ENCODE measurements at places on chromosomes 1 and 21.

DNA sequence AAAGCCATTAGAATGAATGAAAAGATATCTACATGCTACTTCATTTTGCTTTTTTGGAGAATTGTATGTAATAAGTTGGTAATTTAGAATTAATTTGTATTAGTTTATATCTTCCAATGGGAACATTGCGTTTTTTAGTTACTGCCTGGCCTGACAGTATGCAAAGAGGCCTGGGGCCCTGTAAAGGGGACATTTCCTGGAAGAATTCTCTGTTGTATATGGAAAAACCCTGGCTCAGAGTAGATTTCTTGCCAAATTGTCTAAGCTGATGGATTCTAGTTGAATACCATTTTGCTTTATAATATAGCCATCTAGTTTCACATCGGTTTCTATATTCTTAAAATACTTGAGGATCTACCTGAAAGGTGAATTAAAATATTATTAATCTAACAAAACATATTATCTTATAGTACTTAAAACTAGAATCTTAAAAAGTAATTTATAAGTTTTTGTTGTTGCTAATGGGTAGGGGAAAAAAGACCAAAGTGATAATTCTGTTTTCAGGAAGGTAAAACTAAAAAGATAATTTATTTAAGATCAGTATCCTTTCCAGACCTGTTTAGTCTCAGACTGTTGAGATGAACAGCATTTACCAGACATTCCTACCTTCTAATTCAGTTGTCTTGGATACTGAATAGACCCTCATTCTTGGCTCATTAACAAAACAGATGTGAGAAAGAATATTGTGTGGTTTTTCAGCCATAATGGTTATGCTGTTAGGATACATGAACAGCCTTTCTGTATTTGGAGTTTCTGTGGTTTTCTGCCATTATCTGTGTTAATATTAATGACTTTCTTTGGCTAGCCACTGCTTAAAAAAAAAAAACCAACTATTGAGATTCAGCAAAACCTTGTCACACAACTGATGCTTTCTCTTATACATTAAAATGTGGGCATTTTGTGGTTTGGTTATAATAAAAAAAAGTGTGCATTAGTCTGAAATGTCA, 4.8 kb downstream of the AGO3 start:
- DNase-seq: no peak

- DNase-seq: peak; percentile 89
Observed at GRCh38 chr1:16078925-16079656, 5.6 kb upstream of the FAM131C start.

GRCh38 chr21:17758683-17759082, 60.5 kb downstream of the C21orf91 start:
- no peak for DNase-seq

DNA sequence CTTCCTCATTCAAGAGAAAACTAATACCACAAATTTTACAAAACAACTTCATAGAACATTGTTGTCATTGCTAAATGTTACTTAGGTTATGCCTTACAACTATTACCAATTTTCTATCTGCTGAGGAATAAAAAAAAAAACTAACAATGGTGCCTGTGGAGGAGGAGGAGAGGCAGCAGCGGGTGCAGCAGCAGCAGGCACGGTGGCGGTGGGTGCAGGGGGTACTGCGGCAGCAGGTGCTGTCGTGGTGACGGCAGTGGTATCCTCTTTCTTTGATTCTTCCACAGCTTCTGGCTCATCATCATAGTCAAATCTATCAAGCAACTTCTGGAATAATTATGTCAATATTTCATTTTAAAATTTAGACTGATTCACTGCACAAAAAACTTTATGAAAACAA, 35.5 kb downstream of the SCAF4 start:
- DNase-seq: no peak

- DNase-seq: no peak
Observed at GRCh38 chr21:36587388-36587787, 107.5 kb upstream of the CLDN14 start.

DNA sequence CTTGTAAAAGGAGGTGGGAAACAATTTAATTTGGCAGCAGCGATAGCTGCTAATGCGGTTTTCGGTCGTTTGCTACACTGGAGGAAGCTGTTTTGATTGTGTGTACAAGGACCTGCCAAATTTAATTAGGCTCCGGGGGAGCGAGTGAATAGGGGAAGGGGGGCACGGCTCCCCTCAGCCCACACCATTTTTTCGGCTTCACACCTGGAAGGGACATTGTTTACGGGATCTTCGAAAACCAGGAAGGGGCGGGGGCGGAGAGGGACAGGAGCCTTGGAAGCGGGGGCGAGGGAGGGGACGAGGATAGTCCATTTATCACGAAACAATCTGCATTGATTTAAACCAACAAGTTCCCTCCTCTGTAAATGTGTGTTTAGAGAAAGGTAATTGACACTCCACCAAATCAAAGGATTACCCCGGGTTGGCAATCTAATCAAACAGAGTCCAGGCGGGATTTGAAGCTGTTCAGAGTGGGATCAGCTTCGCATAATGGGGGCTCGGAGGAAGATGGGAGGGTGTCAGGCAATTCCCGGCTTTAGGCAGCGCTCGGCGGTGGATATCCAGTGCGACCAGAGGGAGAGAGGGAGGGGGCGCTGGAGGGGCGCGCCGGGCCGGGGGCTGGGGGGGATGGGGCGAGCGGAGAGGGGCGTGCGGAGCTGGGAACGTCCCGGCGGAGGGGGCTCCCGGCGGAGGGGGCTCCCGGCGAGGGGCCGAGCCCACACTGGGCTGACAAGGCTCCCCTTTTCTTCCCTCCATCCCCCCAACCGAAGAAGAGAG, 9.8 kb downstream of the PAX7 start:
- DNase-seq: peak; percentile 60

- DNase-seq: no peak
Observed at GRCh38 chr1:74641876-74642275, 31.7 kb downstream of the ERICH3 start.

DNA sequence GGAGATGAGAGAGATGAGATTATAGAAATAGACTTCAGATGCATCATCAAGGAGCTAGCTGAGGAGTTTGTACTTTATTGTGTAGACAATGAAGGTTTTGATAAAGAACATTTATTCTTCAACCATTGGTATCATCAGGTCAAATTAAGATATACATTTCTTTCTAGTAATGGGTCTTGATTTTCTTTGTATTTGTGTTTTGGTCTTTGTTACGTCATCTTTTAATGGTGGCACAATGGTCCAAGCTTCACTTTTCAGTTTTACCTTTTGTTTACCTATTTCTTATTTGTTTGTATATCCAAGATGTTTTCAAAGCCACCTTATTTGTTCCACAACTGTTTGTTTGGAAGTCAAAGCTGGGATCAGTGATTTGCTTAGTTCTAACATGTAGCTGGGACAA, 44.5 kb downstream of the PTGFR start:
- DNase-seq: no peak

DNA sequence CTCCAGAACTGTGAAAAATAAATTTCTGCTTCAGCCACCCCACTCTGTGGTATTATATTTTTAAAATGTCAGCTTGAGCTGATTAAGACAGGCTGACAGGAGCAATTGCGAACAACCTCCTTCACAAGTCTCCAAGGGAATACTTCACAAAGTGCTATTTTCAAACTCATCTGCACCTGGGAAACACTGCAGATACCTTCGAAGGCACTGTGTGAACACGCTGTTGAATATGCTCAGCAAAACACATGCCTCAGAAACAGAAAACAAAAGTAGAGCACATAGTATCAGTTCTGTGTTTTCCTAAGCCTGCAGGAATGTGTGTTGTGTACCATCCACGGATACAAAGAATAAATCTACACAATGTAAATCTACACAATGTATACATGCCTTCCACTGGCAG, 10.6 kb downstream of the TSPAN2 start:
- DNase-seq: no peak

GRCh38 chr1:245997471-245998258, 509.4 kb downstream of the SMYD3 start:
- no peak for DNase-seq

- no peak for DNase-seq
Observed at GRCh38 chr1:30599721-30600120, 123.7 kb downstream of the MATN1 start.

DNA sequence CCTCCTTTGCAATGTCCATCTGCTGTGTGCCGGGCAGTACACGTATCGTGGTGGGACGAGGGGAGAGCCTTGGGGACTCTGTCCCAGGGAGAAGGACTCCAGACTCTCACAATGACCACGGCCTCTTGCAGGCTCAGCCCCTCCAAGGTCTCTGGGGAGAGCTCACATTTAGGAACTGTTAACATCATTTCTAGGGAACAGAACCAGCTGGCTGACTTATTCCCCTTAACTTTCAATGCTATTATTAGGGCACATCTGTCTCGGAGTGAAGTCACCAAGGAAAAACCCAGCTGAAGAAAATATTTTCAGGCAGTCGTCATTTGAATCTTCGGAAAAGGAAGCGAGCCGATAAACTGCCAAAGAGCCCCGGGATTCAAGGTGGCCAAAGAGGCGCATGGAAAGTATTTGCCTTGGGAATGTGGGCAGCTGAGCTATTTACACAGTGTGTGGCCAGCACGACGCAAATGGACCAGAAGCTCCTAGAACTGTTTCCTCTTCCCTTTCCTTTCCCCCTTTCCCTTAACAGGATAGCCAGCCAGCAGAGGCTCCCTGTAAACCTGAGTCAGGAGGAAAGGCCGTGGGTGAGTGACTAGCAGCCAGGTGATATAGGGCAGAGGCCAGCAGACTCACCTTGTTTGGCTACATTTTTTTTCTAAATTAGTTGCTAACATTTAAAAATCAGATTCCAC, 74.5 kb downstream of the ITPKB start:
- no peak for DNase-seq

DNA sequence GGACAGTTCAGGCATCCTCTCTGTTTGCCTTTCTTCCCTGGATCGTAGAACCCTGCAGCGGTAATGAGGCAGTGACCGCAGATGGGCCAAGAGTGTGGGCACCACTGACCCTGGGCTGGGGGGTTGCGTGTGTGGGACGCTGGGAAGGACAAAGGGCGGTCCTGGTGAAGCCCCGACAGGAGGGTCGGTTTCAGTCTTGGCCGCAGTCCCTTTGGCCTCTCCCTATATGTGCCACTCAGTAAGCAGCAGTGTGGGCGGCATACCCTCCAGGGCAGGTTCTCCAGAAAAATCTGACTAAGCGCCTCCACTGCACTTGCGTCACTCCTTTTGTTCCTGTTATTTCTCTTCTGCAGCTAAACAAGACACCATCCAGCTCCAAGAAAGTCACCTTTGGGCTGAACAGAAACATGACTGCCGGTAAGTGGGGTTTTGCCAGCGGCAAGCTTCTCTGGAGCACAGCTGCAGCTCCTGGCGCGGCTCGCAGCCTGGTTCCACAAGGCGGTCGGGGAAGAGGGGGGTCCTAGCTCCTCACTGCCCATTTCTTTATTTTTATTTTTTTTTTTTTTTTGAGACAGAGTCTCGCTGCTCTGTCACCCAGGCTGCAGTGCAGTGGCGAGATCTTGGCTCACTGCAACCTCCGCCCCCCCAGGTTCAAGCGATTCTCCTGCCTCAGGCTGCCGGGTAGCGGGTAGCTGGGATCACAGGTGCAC, 27.7 kb upstream of the PDXK start:
- no peak for DNase-seq

DNA sequence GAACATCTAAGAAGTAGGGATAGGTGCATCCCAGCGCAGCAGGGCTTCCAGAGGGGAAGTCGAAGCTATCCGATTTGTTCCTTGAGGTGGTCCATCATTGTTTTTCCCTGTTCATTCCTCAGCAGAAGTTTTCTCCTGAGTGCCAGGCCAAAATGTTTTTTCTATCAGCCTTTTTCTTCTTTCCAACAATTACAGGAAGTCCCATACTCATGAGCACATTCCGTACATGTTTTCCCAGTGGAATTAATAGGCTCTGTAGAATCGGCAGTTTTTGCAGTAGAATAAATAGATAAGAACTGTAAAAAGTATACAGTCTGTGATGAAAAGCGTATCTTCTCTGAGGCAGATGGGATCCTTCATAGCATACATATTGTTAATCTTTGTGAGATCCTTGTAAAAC, 24.8 kb downstream of the CD101 start:
- DNase-seq: no peak

DNA sequence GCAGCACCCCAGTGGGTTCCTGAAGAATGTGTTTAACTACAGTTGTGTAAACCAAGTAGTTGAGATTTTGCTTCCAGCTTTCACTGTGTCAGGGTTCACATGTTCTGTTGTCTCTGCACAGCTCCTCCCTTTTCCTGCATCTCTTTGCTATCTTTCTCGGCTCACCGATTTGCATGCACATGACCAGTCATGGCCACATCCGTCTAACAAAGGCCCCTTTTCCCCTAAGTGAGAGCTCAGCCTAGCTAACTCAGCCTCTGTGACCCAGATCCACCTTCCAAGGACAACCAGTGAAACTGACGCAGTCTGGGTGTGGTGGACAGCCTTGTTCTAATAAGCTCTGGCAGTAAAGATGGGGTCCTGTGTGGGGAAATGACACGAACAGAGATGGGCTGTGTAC, 101.1 kb downstream of the ZP4 start:
- DNase-seq: no peak

DNA sequence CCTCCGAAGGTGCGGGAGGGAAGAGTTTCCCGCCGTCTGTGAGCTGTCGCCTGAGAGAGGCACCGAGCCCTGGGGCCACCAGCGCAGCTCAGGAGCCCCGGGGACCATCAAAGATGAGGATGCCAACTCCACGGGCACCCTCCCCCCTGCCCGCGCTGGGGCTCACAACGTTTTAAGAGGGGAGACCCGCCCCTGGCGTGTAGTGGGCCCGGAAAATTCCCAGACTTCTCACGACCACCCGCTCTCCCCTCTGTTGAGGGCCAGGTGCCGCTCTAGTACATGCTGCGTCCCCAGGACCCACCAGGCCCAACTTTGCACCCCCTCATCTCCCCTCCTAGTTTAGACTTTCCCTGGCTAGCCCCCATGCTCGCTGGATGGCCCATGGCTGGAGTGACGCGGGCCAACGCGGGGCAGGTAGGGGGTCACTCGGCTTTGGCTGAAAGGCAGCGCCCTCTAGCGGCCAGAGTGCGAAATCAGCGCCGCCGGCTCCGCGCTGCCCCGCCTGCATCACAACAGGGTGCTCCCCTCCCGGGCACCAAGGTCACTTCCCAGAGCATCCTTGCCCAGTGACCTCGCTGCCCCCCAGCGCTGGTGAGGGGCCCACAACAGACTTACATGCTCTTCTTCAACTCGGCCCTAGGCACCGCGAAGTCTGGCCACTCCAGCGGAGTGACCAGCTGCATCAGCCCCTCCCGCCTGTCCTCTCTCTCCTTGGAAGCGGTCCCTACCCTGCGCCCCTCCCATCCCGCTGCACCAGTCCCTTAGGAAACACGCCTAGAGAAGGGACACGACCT, 1.8 kb downstream of the CD160 start:
- DNase-seq: peak; percentile 88

DNA sequence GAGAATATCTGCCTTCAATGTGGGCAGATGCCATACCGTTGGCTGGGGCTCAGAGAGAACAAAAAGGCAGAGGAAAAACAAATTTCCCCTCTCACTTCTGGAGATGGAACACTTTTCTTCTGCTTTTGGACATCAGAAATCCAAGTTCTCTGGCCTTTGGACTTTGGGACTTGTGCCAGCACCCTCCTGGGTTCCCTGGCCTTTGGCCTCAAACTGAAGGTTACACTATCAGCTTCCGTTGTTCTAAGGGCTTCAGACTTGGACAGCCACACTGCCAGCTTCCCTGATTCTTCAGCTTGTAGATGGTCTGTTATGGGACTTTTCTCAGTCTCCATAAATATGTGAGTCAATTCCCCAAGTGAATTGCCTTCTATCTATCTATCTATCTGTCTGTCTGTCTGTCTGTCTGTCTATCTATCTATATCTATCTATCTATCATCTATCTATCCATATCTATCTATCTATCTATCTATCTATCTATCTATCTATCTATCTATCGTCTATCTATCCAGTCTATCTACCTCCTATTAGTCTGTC, 778.1 kb upstream of the TMPRSS15 start:
- DNase-seq: no peak
